ENCODE measurements at places on chromosomes 11 and 22. TPM values are rescaled to one million over a fixed set of nuclear protein-coding genes. Genes with fewer than 3 reads are reported as not detected.

Gene GTSE1
- total RNA-seq = 23.8 TPM

Gene KCNK4
- not detected for total RNA-seq

Gene PLXNB2
- total RNA-seq = 109 TPM

Gene OR52E5
- total RNA-seq = not detected

Gene C11orf91
- 0.41 TPM for total RNA-seq

Gene CRELD2
- total RNA-seq = 35.9 TPM

Gene OR56A1
- not detected for total RNA-seq

Gene C11orf52
- total RNA-seq = 1.2 TPM

Gene OR2AT4
- total RNA-seq = not detected

Gene EHF
- 97.2 TPM for total RNA-seq

Gene ZNF215
- 7.5 TPM for total RNA-seq

Gene HTATIP2
- total RNA-seq = 26.7 TPM

Gene OR51T1
- not detected for total RNA-seq

Gene PKNOX2
- total RNA-seq = 0.04 TPM

Gene CHADL
- 0.82 TPM for total RNA-seq

Gene STIM1
- total RNA-seq = 24.7 TPM

Gene CD3D
- total RNA-seq = not detected

Gene GLB1L2
- 1.4 TPM for total RNA-seq

Gene ENTHD1
- not detected for total RNA-seq

Gene MTMR3
- total RNA-seq = 21.0 TPM

Gene UBQLN3
- not detected for total RNA-seq

Gene TSPAN32
- total RNA-seq = not detected

Gene MYBPC3
- total RNA-seq = not detected

Gene NELL1
- not detected for total RNA-seq

Gene SGSM1
- total RNA-seq = not detected

Gene RASL10A
- total RNA-seq = not detected

Gene MUC2
- total RNA-seq = not detected

Gene SYTL2
- total RNA-seq = 1.3 TPM

Gene DNAJB7
- not detected for total RNA-seq

Gene SPI1
- total RNA-seq = not detected

Gene PIWIL4
- 0.35 TPM for total RNA-seq

Gene MMP12
- not detected for total RNA-seq

Gene NRXN2
- total RNA-seq = not detected

All from foreskin keratinocyte (primary cell).